ENCODE measurements at places on chromosomes 2 and 18.

GRCh38 chr2:239955989-239956817, 68.9 kb downstream of the NDUFA10 start:
- DNase-seq: no peak

DNA sequence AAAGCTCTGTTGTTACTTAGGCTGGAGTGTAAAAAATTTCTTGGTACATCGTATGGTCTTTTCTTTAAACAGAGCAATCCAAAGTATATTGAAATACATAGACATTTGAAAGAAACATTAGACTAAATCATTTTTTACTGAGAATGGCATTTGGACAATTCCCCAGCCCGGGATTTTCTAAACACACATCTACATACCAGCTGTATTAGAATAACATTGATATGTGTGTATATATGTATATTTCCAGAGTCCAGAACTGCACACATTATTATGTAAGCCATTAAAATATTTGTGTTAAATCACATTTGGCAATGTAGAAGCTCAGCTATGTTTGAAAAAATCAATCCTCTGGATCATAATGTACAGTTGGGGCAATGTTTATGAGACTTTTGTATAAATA, 1853.6 kb upstream of the LRRTM1 start:
- DNase-seq: no peak

DNA sequence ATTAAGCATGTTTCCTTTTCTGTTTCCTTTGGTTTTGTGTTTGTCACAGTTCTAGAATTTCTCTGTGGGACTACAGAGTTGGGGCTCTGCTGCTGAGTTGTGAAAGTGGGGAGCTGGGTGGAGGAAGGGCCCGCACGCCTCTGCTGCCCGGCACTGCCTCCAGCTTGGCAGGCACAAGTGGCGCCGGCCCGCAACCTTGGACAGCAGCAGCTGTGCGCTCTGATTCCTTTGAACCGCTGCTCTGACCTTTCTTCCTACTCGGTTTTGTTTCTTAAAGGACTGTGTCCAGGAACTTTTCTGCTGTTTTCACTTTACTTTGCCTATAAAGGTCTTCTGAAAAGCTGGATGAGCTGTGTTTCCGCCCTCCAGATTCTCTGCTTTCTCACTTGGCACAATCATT, 137.6 kb upstream of the ALPP start:
- DNase-seq: no peak

DNA sequence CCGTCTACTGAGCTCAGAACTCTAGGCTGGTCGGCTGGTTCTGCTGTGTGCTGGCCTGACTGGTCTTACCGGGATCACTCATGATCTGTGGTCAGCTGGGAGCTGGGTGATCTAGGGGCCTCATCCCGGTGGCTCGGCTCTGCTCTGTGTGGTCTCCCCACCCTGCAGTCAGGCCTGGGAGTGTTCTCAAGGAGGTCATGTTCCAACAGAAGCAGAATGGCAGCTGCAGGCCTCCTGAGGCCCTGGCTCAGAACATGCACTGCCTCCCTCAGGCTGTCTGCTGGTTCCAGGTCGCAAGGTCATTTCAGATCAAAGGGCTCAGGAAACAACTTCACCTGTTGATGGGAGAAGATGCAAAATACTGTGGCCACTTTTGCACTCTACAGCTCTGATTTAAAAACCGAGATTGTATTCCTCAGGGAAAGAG, 81.1 kb upstream of the RFX8 start:
- no peak for DNase-seq

- DNase-seq: peak; percentile 46
Observed at GRCh38 chr2:223727562-223727961, 109.8 kb downstream of the AP1S3 start.

- DNase-seq: no peak
Observed at GRCh38 chr2:231604101-231604684, 11.5 kb downstream of the TEX44 start.

DNA sequence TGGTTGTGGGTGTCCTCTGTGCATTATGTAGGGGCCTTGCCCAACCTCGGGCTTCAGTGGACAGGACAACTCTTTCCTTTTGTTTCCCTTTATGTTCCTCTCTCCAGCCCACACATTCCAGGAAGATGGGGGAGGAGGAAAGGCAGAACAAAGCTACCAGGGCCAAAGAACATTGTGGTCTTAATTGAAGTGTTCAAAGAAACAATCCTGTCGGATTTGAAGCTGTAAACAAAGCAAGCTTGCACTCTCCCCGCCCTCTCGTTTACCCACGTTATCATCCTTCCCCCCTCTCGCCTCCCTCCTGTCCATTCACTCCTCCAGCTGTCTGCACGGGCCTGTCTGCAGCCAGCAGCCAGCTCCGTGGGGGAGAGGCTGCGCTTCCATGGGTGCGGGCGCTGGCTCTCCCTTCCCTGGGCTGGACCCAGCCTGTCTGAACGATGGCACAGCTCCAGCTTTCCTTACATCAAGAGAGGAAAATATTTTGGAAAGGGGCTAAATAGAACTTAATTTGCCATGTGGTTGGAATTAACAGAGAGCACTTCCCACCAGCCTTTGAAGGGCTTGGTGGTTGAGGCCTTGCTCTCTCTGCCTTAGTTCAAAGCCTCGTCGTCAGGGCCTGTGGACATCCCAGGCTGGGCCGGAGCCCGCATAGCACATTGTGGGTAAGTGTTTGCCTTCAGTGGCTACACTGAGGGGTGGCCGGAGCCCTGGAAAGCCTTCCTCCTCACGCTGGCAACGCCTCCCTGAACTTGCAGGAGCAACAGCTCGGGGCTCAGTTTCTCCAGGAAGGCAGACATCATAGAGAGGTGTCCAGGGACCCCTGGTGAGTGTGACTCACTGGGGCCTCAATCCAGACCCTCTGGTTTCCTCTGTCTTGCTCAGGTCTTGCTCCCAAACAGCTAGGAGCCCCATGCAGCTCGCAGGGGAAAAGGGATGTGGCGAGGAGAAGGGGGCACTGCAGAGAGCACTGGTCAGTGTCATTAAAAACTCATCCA, 60.6 kb upstream of the HS6ST1 start:
- no peak for DNase-seq

DNA sequence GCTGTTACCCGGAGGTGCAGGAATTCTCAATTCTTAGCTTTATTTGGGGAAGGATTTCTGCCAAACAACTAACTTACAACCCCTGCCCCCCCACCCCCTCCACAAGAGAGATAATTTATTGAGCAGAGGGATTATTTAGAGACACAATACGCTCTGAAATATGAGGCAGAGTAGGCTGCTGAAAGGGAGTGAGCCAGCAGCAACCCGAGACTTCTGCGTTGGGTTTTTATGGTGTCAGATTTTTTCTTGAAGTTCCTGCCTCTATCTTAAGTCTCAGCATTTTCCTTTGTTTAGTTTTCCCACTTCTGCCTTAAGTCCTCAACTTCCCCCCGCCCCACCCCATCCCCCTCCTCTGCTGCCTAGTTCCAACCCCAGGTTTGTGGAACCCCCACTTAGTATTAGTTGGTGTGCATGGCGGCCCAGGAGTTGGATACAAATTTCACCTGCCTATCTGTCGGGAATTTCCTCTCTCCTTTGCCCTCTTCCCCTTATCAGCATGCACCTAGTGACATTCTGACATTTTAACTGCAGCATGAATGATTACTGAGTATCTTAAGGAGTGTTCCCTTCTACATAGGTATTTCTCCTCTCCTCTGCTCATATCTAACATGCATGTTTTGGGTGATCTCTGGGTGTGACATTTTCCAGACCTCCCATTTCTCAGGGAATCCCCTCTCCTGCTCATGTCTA, 1635.9 kb upstream of the LRRTM1 start:
- no peak for DNase-seq

DNA sequence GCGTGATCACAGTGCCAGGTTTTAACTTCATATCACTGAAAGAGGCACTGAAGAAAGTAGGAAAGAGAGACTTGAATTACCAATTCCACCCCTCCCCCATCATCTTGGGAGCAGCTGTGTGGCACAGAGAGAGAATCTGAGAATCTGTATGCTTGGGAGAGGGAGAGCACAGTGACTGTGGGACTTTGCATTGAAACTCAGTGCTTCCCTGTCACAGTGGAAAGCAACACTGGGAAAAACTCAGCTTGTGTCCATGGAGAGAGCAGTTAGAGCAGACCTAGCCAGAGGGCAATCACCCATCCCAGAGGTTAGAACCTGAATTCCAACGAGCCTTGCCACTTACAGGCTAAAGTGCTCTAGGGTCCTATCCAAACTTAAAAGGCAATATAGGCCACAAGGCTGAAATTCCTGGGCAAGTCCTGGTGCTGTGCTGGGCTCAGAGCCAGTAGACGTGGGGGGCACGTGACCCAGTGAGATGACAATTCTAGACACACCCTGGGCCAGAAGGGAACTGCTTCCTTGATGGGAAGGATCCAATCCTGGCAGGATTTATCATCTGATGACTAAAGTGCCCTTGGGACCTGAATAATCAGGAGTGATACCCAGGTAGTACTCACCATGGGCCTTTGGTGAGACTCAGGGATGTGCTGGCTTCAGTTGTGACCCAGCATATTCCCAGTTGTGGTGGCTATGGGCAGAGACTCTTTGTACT, 15.5 kb upstream of the ABCB11 start:
- no peak for DNase-seq

DNA sequence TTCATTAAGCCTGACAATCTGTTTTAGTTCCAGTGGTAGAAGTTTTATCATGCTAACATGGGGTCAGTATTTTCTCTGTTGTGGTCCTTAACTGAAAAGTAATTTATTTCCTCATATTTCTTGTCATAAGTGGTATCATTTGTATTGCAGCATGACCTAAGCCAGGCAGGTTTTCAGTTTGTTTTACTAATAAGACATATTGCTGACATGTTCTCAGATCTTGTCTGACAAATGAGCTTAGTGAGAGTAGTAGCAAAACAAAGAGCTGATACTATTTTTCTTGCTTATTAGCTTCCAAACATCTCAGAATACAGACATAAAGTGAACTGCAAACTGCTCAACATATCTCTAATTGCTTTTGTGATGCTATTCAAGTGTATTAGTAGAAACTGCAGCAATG, 293.6 kb downstream of the DSEL start:
- no peak for DNase-seq

DNA sequence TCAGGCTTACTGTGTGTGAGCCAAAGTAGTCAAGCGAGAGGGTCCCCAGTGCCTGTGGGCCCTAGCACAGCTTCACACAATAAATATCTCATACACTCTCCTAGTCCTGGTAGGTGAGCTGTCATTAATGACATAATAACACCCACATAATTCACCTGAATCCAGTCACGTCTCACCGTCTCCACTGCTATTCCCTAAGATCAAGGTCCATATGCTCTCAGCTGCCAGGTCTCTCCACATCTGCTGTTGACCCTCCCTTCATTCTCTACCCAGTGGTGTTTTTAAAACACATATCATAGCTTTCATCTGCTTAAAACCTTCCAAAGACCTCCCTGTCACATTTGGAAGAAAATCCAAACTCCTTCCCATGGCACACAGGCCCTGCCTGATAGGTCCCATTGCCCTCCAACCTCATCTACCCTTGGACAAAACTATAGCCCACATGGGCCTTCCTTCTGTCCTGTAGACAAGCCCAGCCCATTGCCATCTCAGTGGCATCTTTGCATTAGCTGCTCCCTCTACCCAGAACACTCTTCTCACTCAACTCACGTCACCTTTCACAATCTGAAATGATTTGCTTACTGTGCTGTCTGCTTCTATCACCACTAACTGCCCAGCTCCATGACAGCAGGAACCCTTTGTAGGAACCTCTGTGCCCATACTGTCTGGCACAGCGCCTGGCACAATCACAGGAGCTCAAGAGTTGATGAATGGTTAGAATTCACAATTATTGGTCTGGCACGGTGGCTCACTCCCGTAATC, 7.5 kb downstream of the KCNG3 start:
- no peak for DNase-seq

DNA sequence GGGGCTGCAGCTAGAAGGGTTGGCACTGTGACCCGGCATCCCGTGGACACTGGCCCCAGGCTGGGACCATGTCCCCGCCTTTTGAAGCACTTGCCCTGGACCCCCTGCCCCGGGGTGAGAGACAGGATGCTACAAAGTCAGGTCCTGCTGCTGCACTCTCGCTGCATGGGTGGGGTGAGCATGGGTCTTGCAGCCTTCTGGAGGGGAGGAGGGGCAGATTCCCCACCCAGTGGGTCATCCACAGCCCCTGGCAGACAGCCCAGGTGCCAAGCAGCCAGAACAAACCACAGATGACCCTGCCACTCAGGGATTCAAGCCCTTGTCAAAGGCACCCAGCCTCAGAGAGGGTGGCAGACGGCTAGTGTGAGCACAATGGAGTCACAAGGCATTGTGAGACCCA, 5.7 kb upstream of the NMUR1 start:
- no peak for DNase-seq

DNA sequence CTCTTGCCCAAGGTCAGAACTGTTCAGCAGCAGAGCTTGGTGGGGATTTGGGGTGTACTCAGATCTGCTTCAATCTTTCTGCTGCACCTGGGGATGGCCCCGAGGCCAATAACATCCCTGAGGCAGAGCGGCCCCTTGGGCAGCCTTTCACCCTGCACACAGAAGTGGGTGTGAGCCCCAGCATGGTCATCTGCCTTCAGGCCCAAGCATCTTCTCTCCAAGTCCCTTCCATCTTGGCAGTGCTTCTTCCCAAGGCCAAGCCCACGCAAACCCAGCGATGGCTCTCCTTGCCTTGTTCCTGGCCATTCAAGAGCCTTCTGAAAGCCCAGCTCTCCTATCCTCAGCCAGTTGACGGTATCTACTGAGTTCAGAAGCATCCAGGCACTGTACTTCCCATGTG, 172.9 kb downstream of the INHBB start:
- no peak for DNase-seq

DNA sequence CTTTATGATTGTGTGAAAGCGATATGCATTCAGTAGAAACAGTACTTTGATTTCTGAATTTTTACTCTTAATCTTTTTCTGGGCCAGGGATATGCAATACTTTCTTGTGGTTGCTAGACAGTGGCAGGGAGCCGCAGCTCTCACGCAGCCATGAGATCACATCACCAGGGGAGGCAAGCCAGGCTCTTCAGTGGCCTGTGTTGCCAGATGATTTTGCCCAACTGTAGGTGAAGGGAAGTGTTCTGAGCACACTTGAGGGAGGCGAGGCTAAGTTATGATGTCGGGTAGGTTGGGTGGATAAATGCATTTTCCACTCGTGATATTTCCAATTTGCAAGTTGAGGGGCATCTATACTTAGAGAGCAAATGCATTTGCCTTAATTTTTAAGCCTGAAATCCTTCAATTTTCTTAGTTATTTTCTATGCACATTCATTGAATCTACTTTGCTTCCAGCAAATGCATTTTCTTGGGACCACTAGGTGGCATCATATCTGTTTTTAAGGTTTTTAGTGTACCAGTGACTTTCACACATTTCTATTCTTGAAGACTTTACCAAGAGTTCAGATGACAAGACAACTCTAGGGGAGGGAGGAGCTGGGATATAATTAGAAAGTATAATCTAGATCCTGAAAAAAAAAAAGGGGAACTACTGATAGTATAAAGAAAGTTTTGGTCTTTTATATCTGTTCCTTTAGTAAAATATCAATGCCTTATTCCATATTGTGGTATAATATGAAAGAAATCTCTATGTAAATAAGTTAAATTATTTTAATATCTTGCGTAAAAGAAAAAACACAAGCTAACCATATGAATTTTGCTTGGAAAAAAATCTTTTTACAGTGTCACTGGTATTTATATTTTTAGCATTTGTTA, 643.3 kb downstream of the SOCS6 start:
- DNase-seq: no peak

- DNase-seq: no peak
Observed at GRCh38 chr2:69943843-69944525, 17.4 kb downstream of the ASPRV1 start.

GRCh38 chr18:63579616-63580015, 7.5 kb upstream of the SERPINB13 start:
- peak; percentile 16 for DNase-seq

GRCh38 chr2:176514805-176515500, 245.7 kb downstream of the MTX2 start:
- no peak for DNase-seq

GRCh38 chr2:106096299-106097037, 97.6 kb downstream of the UXS1 start:
- DNase-seq: no peak

- no peak for DNase-seq
Observed at GRCh38 chr2:83531206-83531826, 927.8 kb downstream of the SUCLG1 start.

All from suppressor macrophage (primary cell).